ENCODE measurements at places on chromosomes 7 and 10.

DNA sequence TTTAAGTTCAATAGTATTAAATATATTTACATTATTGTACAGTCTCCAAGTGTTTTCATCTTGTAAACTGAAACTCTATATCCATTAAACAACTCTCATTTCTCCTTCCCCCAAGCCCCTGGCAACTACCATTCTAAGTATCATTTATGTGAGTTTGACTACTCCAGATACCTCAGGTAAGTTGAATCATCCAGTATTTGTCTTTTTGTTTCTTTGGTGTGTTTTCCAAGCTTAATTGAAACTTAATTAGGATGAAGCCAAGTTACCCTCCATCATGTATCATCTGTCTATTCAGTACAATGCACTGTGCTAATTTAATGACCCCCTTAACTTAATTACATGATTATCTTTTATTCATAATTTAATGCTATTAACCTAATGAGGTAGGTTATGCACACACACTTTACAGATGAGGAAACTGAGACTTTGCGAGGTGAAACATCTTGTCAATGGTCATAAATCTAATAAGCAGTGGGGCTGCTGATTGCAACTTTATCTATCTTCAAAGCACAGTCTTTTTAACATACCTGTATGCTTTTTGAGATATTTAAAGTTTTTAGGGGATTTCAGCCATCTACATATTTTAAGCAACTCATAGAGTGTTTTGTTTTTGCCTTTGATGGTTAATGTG, 663 bp downstream of the MACC1 start:
- DNase-seq: no peak

DNA sequence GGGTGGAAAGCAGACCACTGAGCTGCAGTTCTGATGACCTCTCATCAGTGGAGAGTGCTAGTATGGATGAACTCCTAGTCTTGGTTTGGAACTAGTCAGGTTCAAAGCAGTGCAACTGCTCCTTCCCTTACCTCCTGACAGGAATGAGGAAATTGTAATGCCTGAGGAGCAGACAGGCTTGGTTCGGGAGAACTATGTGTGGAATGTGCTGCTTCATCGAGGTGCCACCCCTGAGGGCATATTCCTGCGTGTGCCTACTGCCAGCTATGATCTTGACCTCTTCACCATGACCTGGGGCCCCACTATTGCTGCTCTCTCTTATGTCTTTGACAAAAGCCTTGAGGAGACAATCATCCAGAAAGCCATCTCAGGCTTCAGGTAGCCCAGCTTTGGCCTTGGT, 27.4 kb upstream of the NFKB2 start:
- no peak for DNase-seq

DNA sequence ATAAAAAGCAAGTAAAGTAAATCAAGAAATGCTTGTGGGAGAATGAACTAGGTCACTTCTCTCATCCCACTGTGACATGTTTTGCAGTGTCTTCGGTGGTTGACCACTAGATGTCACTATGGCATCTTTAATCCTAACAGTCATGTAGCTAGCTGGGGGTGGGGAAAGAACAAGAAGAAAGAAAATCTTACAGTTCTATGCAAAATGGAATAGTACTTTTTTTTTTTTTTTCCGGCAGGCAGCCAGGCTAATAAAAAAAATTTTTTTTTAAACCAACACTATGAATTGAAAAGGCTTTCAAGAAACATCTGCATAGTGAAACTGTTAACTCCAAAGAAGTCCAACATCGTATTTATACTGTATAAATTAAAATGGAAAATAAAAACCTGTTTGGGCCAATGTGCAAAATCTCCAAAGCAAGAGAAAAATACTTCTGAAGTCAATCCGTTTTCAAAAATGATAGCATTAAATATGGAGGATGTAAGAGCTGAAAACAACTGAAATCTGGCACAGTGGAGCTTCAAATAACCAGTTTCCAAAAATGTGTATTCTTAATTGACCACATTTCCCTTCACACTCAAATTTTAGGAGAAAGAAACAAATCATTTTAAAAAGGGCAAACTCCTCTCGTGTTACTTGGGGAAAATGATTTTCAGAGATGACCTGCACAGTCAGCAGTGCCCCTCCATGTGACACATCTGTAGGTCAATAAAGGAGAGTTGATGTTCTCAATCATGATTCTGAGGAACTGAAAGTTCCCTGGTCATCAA, 38.5 kb downstream of the CDK1 start:
- DNase-seq: peak; percentile 64

GRCh38 chr7:5041047-5041446, 4.6 kb upstream of the RBAK start:
- no peak for DNase-seq

GRCh38 chr10:51786684-51787035, 87.3 kb upstream of the CSTF2T start:
- DNase-seq: no peak
